NCI-H2107 (cell line): ENCODE measurements at places on chromosomes 16 and 17.

DNA sequence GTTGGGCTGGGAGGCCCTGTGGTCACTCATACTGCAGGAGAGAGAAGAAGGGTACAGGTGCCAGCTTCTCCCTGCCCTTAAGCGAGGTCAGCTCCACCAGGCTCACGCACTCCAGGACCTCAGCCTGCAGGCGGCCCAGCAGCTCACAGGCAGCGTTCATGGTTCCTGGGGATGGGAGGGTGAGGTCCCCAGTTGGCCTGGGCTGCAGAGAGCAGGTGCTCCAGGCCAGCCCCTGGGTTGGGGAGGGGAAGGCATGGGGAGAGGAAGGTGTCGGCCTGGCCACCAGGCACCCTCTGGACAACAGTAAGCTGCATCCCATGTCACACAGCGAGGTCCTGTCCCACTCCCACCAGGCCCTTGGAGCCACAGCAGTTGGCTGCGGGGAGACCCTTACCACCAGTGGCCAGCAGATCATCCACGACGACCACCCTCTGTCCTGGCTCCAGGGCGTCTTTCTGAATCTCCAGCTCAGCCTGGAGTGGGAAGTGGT, 2.0 kb downstream of the APRT start:
- DNase-seq, result no peak

DNA sequence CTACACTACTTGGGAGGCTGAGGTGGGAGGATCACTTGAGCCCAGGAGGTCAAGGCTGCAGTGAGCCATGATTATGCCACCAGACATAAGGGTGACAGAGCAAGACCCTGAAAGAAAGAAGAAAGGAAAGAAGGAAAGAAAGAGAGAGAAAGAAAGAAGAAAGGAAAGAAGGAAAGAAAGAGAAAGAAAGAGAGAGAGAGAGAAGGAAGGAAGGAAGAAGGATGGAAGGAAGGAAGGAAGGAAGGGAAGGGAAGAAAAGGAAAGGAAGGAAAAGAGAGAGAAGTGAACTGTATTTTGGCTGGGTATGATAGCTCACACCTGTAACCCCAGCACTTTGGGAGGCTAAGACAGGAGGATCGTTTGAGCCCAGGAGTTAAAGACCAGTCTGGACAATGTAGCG, 24.3 kb upstream of the PYY start:
- DNase-seq, result no peak

- no peak for DNase-seq
Measured at GRCh38 chr16:12573730-12574383, 229.8 kb downstream of the CPPED1 start.

DNA sequence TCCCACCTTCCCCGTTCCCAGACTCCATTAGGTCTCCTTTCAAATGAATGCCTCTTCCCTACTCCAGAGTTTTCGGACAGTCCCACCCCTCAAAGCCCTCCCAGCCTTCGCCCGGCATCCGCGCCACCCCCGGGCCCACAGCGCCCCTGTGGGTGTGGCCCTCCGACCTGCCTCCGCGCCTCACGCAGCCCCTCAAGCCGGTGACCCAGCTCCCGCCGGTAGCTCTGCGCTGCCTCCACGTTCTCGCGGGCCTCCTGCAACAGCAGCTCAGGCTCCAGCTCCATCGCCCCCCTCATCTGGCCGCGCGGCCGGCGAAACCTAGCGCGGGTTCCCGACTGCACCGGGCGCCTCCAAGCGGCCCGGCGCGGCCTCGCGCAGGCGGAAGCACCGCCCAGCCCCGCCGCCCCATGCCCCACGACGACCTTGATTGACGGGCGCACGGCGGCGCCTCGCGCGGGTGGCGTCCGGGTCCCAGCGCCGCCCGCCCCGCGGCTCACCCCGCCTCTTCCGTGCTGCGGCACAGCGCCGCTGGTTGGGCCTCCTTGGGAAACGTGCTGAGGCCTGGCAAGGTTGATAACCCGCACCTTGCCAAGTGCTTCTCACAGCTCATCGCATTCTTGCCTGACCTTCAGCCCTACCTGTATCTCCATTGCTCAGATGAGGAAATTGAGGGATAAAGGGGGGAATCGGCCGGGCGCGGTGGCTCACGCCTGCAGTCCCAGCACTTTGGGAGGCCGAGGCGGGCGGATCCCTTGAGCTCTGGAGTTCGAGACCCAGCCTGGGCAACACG, at the start of gene CRLF3:
Gene CRLF3, minus strand, starts transcription at position 337 of the 790 bp plus-strand sequence. Its CDS starts 41 bp downstream, at position 296.
- peak; percentile 86 for DNase-seq

GRCh38 chr17:8475781-8476180, 40.1 kb downstream of the NDEL1 start:
- no peak for DNase-seq

DNA sequence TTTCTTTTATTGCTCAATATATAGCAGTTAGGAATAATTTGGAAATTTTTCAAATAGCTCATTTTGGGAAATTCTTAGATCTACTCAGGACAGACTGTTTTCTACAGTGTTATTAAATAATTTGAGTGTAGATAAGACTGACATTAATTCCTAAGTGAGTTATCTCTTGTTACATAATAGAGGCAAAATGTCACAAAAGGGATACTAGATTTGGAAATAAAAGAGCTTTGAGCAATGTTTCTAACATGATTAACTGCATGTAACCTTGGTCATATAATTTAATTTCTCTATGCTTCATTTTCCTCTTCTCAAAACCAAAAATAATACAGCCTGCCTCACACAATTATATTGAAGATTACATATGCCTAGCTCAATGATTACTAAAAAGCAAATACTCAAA, 16.3 kb upstream of the KIF2B start:
- DNase-seq, result no peak

DNA sequence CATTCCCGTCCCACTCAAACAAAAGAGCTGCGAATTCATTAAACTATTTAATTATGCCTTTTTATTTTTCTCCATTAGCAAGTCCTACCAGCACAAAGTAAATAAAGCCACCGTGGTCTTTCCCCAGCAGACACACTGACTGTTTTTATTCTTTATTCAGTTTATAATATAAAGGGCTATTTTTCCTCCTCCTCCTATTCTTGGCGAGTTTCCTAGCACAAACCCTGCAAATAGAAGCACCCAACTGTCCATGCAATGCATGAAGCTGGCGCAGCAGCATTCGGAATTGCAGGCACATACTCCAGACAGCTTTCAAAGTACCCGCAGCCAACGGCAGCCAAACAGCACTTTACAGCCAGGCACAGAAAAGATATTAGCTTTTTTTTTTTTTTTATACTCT, 583.4 kb upstream of the PSMD7 start:
- no peak for DNase-seq

DNA sequence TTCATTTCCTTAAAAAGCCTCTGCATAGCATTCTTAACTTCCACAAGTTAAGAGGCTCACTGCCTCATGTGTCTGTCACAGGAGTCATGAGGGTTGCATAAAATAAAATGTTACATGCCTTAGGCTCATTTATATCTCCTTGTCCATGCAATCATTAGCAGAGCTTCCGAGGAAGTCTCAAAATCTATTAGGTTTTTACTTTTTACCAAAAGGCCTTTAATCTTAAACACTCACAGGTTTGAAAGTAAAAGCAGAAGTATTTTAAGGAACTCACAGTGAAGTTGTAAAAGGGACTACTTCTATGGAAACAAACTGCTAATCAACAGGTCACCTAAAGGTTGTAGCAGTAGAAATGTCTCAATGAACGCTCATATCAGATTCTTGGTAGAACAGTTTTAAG, 5.2 kb upstream of the ATP6V0A1 start:
- no peak for DNase-seq

DNA sequence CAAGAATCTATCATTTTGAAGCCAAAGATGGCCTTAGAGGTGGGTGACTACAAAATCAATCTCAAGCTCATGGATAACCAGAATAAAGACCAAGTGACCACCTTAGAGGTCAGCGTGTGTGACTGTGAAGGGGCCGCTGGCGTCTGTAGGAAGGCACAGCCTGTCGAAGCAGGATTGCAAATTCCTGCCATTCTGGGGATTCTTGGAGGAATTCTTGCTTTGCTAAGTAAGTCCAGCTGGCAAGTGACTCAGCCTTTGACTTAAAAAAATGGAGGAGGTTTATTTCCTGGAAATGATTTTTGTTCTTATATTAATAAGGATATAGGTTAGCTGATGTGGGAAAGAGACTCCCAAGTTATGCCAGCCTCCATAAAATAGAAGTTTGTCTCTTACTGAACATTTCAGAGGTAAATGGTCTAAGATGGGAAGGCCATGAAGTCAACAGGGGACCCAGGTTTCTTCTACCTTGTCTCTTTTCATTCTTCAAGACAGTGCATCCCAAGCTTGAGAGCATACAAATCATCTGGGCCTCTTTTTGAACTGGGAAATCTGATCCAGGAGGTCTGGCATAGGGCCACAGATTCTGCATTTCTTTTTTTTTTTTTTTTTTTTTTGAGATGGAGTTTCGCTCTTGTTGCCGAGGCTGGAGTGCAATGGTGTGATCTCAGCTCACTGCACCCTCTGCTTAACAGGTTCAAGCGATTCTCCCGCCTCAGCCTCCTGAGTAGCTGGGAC, 19.8 kb upstream of the TANGO6 start:
- DNase-seq, result no peak

- DNase-seq, result no peak
Measured at GRCh38 chr17:18937981-18938691, 13.8 kb upstream of the SLC5A10 start.

- no peak for DNase-seq
Measured at GRCh38 chr17:31008374-31009041, 37.7 kb downstream of the RNF135 start.

- no peak for DNase-seq
Measured at GRCh38 chr16:16093628-16094332, 129.5 kb downstream of the ABCC6 start.

DNA sequence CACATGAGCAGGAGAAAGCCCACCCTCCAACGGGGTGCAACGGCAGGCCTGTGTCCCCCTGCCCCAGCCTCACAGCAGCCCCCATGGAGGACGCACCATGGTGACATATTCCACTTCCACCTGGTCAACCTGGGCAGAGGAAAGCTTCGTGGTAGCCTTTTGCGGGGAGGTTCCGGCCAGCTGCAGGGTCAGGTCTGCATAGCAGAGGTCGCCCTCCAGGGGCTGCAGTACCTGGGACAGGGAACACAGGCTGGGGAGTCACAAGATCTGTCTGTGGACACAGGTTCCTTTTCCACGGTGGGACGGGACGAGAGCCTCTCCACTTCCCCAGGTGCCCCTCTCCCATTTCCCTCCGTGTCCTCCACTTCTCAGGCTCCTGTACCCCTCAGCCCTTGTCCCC, 17.1 kb downstream of the CD300LF start:
- no peak for DNase-seq

GRCh38 chr17:38587947-38588787, 17.6 kb downstream of the SRCIN1 start:
- no peak for DNase-seq

DNA sequence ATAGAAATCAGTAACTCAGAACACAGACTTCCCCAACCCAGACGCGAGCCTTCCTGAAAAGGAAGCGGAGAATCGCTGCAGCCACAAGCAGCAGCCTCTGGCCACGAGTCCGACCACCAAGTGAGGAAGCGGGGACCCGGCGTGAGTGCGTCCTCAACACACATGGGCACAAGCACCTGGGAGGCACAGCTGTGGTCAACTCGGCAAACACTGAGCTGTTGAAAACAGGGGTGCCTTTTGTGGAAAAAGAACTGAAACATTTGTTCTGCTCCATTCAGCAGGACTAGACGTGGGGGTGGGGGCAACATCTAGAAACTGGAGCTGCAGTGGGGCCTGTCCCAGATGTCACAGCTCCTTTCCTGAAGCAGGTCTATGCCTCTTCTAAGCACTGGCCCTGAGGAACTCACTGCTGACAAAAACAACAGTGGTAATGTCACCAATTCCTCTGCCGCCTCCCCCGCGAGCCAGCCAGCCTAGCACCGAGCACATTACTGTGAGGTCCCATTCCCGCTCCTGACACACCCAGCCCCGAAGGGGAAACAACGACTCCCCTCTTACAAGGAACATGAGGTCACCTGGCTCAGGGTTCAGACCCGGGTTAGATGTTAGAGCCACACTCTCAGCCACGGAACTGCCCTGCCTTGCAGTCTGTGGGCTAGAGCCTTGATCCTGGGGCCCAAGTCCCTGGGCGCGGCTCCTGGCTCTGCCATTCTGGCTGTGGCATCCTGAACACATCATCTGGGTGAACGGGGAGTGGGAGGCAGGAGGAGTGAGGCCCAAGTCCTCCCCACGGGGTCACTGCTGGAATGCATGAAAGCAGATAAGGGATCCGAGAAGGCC, 29.0 kb downstream of the KDM8 start:
- no peak for DNase-seq

- DNase-seq, result no peak
Measured at GRCh38 chr17:75241502-75241901, 19.9 kb downstream of the GGA3 start.

DNA sequence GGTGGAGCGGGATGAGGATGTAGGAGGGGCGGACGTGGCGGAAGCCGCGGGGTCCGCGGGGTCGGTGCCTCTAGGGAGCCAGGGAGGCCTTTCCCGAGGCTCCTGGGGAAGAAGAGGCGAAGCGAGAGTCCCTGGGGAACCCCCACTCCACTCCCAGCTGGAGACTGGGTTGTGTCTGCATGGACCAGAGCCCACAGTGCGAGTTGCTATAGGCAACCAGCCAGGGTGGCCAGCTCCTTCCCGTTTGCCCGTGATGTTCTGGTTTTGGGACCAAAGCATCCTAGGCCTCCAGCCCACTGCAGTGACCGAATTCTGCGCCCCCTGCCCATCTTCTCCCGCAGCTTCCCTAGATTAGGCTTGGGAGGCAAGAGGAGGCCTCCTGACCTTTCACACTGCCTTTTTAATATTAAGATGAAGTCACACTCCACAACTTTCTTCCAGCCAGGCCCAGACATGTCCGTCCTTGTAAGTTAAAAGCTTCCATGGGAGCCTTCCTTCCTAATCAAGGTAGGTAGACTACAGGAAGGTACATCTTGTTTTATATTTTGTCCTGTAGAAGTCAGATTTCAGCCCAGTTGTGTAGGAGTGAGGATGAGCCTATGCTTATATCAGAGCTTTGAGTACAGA, 469 bp downstream of the AMZ2 start:
- no peak for DNase-seq

DNA sequence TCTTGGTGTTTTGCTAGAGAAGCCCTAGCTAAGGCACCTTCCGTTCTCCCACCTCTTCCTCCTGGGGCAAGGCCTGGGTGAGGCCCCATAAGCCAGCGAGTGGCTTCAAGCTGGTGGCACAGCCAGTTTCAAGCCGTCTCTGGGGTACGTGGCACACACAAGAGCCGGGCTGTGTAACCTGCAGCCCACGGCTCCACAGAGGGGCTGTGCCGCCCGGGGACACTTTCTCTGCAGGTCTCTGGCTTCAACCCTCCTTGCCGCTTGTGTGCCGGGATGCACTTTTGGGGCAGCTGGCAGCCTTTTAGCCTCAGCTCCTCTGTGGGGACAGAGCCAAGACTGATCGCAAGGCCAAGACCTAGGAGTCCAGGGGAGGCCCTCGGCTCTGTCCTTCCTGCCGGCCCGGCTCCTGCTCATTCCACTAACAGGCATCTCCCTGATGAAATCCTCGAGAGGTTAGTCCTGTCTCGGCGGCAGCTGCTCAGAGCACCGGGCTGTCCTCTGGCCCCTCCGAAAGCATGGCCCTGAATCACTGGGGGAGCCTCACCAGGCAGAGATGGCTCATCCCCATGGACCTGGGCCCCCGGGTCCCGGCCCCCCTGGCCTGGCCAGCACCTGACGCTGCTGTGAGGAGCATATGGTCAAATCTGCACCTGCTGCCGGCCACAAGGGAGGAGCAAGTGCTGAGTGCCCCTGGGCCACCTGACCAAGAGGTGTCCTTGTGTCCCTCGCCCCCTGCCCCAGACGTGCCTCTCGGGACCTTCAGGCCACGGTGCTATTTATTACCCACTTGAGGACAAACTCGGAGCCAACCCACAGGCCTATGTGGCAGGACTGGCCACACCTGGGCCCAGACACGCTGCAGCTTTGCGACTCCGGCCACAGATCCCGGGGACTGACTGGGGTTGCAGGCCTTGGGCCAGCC, 98.5 kb downstream of the METRNL start:
- DNase-seq, result no peak

- no peak for DNase-seq
Measured at GRCh38 chr16:6484081-6484480, 848.6 kb upstream of the RBFOX1 start.
